Upper lobe of right lung (tissue), 1 donor: ENCODE measurements at places on chromosomes 11 and 22. TPM values are rescaled to one million over a fixed set of nuclear protein-coding genes. Genes with fewer than 3 reads are reported as not detected.
A peak's percentile ranks its signal among the peaks of the same experiment; 100 is the strongest.

DNA sequence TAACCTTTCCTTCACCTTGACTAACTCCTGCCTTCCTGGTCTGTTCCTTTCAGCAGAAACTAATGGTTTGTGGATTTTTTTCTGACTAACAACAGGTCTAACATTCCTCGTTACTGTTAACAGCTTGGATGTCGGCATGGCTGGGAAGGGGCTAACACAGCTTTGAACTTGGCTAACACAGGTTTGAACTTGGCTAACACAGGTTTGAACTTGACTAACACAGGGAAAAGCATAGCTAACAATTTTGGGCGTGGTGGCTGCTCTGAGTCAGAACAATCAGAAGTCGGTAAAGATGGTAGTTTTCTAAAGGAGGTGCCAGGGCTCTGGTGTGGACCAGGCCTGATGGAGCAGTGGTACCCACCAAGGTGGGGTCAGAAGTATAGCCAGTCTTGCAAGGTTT lies 16.1 kb downstream of the MIAT start:
- no peak for DNase-seq

GRCh38 chr22:30015229-30015797 lies 65.0 kb upstream of the HORMAD2 start:
- no peak for DNase-seq

DNA sequence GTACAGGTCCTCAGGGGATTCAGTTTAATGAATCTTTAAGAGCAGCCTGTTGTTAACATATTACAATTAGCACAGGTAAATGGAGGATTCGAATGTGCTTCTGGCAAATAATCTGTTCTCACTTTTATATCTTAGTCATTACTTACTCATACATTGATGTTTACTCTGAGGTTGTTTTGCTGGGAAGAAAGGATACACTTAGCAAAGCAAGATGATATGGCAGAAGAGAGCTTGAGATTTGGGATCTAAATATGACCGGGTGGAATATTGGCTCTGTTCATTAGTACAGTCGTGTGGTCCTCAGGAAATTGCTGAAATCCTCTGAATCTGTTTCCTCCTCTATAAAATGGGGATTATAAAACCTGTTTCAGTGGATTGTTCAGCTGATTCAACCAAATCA lies 59.7 kb downstream of the SPON1 start:
- DNase-seq, result no peak

DNA sequence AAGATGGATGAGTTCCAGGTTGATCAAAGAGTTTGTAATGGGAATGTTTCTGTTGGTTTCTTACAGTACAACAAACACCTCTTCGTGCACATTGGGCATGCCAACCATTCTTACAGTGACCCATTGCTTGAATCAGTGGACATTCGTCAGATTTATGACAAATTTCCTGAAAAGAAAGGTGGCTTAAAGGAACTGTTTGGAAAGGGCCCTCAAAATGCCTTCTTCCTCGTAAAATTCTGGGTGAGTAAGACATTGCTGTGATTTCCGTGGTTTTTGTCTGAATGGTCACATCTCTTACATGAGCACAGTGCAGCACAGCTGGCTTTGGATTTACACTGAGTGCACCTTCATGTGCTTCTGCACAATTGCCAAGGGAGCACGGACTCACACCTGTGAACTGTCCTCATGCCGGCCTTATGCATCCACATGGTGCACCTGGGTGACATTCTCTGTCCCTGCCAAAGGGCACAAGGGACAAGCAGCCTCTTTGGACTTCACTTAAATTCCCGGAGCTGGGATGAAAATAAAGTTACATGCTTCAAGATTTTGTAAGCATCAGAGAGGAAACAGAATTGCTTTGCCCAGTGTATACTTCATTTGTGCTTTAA lies 107.1 kb upstream of the RASSF10 start:
- no peak for DNase-seq

DNA sequence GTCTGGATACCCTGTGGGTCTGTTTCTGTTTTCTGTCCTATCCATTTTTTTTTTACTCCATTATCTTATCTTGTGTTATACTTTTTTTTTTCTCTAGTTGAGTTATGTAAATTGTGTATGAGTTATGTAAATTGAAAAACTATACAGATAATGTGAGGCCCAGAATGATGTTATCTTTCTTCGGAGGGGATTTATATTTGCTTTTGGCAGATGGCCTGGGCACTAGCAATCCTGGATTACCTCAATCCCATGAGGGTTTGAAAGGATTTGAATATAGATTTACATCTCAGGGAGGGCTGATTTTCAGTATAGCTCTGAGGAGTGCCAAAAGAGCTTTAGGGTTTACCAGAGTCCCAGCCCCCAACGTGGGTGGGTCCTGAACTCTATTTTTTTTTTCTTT lies 71.0 kb downstream of the CSTPP1 start:
- DNase-seq, result no peak

- DNase-seq, result no peak
Measured at GRCh38 chr11:124380585-124380984, 3.7 kb downstream of the OR8B2 start.

GRCh38 chr22:45538281-45538680 lies 35.6 kb downstream of the FBLN1 start:
- no peak for DNase-seq

DNA sequence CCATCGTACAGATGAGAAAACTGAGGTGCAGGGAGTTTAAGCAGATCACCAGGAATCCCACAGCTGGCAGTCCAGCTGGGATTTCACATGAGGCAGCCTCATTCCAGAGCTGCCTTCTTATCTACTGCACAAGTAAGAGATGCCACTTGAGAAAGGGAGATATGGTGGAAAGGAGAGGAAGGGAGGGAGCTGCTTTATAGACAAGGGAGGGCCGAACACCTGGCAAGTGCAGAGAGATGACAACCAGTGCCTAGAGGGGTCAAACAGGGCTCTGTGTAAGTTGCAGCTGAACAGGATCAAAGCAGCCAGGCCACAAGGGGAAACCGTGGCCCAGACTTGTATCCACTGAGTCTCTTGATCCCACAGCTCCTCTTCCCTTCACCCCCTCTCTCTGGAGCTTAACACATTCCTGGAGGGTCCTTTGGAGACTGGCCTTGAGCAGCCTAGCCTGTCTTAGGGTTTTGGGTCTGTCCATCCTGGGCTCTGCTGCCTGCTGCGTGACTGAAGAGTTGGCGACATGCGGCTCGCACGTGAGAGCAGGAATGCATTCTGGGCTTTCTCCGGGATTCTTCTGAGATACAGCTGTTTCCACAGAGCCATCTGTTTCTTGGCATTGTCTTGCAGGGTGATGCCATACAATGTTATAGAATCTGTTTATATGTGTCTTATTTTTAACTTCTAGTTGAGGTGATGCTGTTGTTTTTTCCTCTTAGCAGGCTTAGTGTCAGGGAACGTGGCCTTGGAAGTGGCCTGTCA lies 268.5 kb upstream of the SYN3 start:
- no peak for DNase-seq

- no peak for DNase-seq
Measured at GRCh38 chr11:94694309-94695060, 73.7 kb upstream of the AMOTL1 start.

DNA sequence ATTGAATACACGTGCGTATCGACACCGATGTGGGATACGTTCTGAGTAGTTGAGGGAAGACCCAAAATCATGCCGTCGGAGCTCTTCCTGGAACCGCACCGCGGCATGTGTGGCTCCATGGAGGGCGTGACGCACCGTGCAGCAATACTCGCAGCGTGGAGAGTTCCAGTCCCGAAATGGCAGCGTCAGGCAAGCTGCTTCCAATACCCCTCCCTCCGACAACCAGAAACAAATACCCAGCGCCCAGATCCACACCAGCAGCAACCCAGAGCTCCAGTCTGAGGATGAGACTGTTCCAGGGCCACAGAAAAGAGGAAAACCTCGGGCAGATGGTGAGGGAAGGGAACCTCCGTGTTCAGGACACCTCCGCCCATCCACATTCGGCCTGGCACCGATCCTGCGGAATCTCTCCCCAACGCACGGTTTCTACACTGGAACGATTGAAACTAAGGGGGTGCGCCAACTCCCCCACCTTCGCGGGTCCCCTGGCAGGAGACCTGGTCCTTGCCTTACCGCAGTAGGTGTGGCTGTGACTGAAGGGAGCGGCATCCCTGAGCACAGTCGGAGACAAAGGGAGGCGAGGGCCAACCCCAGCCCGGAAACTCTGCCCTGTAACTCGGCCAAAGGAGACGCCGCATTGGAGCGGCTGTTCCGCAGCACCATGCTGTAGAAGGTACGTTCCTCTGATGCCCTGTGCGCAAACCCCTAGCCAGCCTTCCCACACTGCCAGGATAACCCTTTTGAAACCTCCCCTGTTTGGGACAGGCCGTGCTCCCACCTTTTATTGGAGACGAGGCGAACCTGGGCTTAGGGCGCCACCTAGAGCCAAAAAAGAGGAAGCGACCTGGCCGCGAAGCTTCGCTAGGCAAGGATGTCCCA lies 28.2 kb downstream of the DBX1 start:
- peak; percentile 71 for DNase-seq

DNA sequence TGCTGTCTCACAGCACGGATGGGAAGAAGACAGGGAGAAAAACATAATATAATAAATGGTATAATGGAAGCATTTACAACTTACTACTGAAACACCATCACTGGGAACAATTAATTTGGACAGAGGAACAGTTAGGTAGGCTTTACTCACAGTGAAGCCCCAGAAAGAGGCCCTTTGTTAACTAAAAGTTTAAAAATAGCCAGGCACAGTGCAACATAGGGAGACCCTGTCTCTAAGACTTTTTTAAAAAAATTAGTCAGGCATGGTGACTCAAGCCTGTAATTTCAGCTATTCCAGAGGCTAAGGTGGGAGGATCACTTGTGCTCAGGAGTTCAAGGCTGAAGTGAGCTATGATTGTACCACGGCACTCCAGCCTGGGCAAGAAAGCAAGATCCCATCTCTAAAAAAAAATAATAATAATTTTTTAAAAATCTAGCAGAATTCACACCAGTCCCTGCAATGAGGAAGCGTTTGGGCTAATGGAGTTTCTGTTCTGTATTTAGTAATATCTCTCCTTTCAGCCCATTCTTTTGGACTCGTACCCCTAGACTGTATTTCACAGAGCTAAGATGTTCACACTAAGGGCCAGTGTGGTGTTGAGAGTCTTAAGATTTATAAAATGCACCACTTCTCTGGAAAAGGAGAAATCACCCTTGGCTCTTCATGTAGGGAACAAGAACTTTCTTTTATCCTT lies 275.5 kb downstream of the SOX6 start:
- no peak for DNase-seq

DNA sequence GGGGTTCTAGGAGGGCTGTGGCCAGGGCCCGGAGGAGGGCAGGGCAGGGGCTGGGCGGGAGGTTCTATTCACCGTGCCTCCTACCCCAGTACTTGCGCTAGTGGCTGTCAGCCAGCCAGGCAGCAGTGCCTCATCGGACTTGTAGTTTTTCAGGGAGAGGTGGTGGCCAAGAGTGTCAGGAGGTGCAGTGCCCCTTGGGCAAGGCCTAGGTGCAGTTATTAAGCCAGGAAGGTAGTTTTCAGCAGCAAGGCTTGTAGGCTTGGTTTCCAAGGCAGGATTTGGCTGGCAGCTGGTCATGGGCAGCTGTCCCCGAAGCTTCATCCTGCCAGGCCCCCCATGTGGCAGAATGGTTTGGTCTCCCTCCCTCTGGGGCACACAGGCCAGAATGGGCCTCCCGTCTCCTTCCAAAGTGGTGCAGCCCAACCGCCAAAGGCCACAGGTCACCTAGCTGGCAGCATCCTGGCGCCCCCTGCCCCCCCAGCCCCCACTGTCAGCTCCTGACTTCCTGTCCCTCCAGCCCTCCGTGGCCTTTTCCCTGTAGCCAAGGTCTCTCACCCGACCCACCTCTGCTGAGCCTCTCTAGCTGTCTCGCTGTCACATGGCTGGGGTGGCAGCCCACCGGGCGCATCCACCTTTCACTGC lies 8.5 kb downstream of the CCDC88B start:
- no peak for DNase-seq

GRCh38 chr11:103294516-103294915 lies 185.3 kb downstream of the DYNC2H1 start:
- DNase-seq, result no peak

GRCh38 chr11:94519478-94520084 lies 7.3 kb downstream of the C11orf97 start:
- DNase-seq, result no peak

DNA sequence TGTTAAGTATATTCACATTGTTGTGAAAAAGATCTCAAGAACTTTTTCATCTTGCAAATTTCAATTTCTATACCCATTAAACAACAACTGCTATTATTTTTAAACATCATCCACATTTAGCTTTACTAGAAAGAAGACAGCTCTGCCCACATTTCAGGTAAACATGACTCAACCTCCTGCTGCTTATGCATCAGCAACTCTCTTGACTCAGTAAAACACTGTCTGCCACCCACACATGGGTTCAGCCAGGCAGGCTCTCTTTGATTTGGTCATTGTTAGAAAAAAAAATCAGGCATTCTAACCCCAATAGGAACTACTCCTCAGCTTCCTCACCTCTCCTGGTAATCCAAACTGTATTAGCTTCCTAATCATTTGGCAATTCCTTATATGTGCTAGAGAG lies 5.1 kb upstream of the ENDOD1 start:
- DNase-seq, result no peak

- no peak for DNase-seq
Measured at GRCh38 chr11:8247312-8247711, 16.4 kb downstream of the LMO1 start.

- no peak for DNase-seq
Measured at GRCh38 chr22:27905653-27906052, 13.4 kb downstream of the PITPNB start.

DNA sequence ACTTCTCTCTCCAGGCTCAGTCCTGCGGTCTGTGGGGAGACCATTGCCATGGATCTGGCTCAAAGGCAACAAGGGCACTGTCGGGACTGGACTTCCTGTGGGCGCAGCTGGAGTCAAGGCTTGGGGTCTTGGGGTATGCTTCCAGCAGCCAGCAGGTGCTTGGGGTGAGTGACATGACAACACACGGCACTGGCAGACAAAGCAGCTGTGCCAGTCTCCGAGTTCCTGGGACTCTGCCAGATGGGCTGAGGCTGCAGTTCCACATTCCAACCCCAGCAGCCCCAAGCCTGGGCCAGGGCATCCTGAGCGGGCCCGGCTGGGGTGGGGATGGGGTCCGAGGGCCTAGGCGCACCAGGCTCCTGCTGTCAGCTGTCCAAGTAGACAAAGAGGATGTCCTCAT lies 12.3 kb downstream of the GUCD1 start:
- peak; percentile 78 for DNase-seq

The SMC1B gene
- not detected for total RNA-seq

The GP1BB gene
- 1.3 TPM for total RNA-seq

The LDHAL6A gene
- not detected for total RNA-seq

The LPXN gene
- total RNA-seq, result 46.5 TPM

The SLC43A3 gene
- 117 TPM for total RNA-seq

The RASGRP2 gene
- total RNA-seq, result 27.6 TPM

The P4HA3 gene
- total RNA-seq, result 0.96 TPM

The MN1 gene
- total RNA-seq, result 4.0 TPM

The PRODH gene
- 60.9 TPM for total RNA-seq
